HuH-7 (cell line): ENCODE measurements at places on chromosomes 3 and 15.

GRCh38 chr15:36960947-36961227 is 139.5 kb downstream of the MEIS2 start:
- no peak for DNase-seq

- no peak for DNase-seq
Observed at GRCh38 chr3:29186131-29186599, 94.7 kb upstream of the RBMS3 start.

- DNase-seq, result peak; percentile 83
Observed at GRCh38 chr3:196969660-196970546, 1.3 kb upstream of the PIGZ start.

DNA sequence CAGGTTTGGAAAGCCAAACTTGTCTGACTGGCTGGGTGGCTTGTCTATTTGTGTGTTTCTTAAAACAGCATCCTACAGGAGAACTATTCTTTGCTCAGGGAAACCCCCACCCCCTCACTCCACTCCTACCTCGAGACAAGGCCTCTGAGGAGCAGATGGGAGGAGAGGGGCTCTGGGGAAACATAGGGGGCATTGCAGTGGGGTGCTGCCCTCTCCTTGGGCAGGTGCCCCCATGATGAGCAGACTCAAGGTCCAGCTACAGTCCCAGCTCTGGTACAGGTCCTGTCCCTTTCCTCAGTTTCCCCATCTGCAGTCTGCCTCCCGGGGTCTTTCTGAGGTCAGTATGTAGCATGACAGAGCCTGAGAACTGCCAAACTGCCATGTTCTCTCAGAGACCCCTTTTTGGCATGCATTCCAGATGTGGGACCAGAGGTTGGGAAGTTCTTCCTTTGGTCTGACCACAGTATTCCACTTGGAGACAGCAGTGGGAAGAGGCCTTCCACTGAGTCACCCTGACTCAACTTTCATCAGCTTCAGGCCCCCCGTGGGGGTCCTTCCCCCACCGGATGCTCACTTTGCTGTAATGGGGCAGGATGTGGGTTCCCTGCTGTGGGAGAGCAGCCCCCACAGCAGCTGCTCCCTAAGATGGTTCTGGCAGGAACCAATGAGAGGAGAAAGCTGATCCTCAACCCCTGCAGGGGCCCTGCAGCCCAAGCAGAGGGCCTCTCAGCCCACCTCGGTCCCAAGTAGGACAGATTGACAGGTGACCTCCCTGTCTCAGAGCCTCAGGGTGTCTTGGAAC is 32.3 kb upstream of the CYP11A1 start:
- no peak for DNase-seq

DNA sequence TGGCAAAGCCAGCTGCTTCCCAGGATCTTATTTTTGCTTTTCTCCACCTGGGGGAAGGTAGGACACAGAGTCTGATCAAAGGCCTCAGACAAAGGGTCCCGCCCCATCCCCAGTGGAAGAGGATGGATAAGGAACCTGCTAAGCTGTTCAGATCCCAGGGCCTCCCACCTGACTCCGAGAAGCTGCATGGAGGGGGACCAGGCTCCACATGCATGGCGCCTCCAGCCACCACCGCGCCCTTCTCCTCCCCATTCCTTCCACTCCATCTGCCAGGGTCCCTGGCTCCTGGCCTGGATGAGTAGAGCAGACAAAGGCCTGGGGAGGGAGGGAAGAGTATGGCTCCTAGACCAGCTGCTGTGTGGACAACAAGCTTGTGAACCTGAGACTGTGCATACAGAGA is 20.0 kb upstream of the CRABP1 start:
- no peak for DNase-seq

DNA sequence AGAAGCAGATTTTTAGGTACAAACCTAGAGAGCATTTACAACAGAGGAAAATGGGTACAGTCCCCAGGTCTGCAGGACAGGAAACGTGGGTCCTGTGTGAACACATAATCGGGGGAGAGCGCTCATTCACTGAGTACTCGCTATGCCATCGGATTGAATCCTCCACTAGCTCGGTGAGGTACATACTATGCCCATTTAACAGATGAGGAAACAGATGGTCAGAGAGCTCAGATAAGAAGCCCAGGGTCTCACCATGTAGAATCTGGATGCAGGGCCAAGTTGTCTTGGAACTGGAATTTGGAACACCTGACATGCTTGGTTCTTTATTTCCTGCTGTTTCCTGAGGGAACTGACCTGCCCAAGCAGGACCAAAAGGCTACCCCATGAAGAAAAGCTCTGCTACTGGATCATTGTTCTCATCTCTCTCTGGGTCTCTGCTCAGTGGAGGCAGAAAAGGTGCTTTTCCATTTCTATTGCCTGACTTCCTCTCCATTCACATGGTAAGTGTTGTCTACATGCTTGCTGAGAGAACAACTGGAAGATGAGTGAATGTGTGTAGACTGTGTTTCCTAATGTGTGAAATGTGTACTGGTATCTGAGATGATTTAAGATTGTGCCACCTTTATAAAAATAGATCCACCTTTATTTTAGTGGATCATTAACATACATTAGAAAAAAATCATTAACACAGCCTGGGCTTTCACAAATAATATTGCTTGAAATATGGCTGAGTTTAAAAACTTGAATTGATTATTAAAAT is 89.1 kb downstream of the TGFBR2 start:
- DNase-seq, result no peak

- no peak for DNase-seq
Observed at GRCh38 chr3:195873971-195874370, 34.4 kb downstream of the TNK2 start.

- DNase-seq, result peak; percentile 35
Observed at GRCh38 chr15:42385206-42385979, 26.1 kb downstream of the CAPN3 start.
